PC-3 (cell line): ENCODE measurements at places on chromosomes 11 and 22. TPM values are rescaled to one million over a fixed set of nuclear protein-coding genes. Genes with fewer than 3 reads are reported as not detected.

DNA sequence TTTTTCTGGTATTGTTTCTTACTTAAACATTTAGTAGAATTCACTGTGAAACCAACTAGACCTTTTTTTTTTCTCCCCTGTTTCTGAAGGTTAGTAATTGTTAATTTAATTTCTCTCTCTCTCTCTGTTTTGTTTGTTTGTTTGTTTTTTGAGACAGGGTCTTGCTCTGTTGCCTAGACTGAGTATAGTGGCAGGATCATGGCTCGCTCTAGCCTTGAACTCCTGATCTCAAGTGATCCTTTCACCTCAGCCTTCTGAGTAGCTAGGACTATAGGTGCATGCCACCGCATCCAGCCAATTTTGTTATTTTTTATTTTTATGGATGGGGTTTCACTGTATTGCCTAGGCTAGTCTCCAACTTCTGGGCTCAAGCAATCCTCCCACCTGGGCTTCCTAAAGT, 165.0 kb downstream of the UVRAG start:
- H3K4me1 ChIP-seq, result no peaks in the 10 kb centered on the region
- H3K27ac ChIP-seq, result no peak overlapping the region
- DNase-seq, result no peak
- H3K4me3 ChIP-seq, result no peak overlapping the region

- H3K27me3 ChIP-seq, result no peaks in the 10 kb centered on the region
- no peak overlapping the region for H3K27ac ChIP-seq
- H3K36me3 ChIP-seq, result peaks cover 9% of the 10 kb centered on the region; the same call in 1 of the 2 replicates
- H3K4me3 ChIP-seq, result no peak overlapping the region
Observed at GRCh38 chr11:83282084-83282716, 4.0 kb downstream of the CCDC90B start.

DNA sequence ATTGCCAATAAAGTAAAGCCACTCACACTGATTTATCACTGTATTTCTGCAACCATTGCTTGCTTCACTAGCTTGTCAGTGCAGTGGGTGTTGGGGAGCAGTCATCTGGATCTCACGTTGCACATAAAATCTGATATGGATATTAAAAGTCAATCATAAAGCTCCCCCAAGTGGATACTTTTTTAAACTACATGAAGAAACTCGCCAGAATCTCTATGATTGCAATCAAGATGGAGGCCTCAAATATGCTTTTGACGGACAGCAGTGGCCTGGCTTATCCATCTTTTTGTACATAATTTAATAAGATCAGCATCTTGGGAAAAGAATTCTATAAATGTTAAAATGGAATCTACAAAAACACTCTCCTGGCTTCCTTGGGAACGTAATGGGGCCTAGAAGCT, 137.7 kb downstream of the WT1 start:
- H3K27me3 ChIP-seq, result no peaks in the 10 kb centered on the region
- H3K4me3 ChIP-seq, result no peak overlapping the region
- no peaks in the 10 kb centered on the region for H3K36me3 ChIP-seq
- H3K4me1 ChIP-seq, result no peaks in the 10 kb centered on the region
- peak; percentile 72 for DNase-seq

Gene HTATIP2
- 39.7 and 48.3 TPM in 2 replicates for total RNA-seq

Gene ELMOD1
- total RNA-seq, result not detected in 2 replicates
